CD4-positive, alpha-beta T cell treated with Interleukin-21 for 1 hour (primary cell): ENCODE measurements at places on chromosomes 13 and 19.

- no peak for DNase-seq
Observed at GRCh38 chr19:30076751-30077670, 135.0 kb downstream of the URI1 start.

- no peak for DNase-seq
Observed at GRCh38 chr13:44465318-44465717, 91.7 kb downstream of the SERP2 start.

GRCh38 chr13:59318320-59318930, 845.3 kb downstream of the DIAPH3 start:
- peak; percentile 37 for DNase-seq

DNA sequence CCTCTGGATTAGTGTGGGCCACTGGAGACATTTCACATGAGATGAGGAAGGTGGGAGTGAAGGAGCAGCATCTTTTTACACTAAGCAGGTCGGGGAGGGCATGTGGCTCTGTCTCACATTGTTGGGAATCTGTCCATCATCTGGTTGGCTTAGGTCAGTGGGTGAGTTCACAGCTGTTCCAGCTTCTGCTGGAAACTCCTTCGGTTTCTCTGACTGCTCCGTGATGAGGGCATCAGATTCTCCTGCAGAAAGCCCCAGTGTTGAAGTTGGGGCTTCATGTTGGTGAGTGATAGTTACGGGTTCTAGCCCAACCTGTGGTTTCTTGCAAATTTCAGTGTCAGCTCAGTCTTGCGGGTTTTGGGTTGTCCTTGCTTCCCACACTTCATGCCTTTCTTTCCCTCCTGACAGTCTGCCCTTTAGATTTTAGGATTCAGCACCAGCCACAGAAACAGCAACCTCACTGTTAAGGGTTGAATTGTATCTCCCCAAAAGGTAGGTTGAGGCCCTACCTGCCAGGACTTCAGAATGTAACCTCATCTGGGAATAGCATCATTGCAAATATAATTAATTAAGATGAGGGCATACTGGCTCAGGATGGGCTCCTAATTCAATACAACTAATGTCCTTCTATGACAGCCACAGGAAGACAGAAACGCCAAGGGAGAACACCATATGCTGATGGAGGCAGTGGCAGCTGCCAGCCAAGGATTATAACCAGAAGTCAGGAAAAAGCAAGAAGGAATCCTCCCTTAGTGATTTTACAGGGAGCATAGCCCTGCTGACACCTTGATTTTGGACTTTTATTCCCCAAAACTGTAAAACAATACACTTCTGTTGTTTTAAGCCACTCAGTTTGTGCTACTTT, 7.6 kb upstream of the ALOX5AP start:
- DNase-seq: no peak

DNA sequence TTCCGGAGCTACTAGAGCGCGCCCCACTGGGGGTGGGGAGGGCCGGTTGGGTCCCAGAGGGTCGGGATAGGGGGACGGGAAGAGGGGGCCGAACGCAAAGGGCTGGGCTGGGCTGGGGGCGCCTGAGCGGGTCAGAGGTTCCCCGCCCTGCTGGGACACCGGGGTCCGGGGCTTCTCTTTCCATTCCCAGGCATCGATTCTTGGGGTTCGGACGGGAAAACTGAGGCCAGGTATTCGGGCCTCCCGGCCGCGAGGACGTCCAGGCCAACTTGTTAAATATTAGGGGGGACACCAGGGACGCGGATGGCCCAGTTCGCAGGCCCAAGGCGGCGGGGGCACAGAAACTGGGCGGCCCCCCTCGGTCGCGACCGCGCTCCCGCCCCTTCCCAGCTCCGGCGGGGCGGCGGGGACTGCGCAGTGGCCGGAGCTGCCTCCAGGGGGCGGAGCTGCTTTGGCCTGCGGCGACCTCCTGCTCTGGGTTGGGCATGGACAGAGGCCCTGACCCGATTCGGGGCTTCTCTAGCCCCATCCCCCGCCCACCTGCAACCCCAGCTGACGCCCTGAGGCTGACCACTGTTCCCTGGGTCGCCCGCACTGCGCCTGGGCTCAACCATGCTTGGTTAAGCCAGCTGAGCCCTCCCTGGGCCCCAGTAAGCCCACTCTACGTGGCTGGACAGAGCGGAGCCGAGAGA, 1.2 kb upstream of the KLF16 start:
- peak; percentile 70 for DNase-seq
